ENCODE measurements at places on chromosomes 6 and 20.

GRCh38 chr6:100472674-100473073 is 8.0 kb upstream of the SIM1 start:
- DNase-seq, result peak; percentile 23

DNA sequence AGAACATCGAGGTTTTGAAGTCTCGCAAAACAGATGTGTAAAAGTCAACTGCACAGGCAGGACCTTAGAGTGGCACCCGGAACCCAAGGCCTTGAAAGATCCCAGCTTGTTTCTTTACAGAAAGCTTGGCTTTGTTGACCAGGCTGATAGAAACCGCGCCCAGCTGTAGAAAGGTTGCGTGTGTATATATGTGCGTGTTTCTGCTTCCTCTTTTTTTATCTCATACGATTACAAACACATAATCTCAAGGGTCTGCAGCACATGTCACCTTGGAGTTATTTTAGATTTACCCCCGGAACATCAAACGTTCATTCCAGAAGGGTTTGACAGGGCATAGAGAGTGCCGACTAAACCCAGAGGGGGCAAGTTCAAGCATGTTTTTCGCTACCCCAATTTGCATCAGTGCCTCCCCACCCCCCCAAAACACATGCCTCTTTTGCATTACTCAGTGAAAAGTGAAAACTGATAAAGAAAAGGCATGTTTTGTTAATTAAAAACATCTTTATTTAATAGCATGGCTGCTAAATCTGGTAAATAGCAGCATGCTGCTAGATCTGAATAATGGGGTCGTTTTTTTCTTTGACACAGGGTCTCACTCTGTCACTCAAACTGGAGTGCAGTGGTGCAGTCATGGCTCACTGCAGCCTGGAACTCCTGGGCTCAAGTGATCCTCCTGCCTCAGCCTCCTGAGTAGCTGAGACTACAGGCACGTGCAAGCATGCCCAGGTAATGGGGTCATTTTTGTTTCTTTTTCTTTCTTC is 33.2 kb upstream of the NCOA3 start:
- DNase-seq, result no peak

GRCh38 chr6:109902870-109903269 is 75.2 kb upstream of the GPR6 start:
- DNase-seq, result no peak

GRCh38 chr20:40678286-40678875 is 10.7 kb downstream of the MAFB start:
- no peak for DNase-seq

GRCh38 chr6:113104951-113105350 is 752.2 kb upstream of the MARCKS start:
- DNase-seq, result no peak

DNA sequence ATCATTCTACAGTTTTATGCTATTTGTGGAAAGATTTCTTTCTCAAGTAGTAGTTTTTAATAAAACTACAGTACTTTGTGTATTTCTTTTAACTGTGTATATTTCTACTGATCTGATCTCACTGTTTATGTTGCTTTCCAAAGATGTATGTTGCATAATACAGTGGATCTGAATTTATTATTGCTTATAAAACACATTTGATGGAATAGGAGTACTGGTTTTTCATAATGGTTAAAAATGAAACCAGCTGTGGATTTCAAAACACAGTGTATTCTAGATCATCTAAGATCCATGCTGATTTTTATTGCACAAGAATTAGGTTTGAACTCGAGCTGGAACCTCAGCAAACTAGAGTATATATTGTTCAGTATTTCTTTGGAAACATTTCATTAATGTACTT is 8.0 kb downstream of the NKX2-4 start:
- no peak for DNase-seq

- DNase-seq, result no peak
These were observed 370.9 kb downstream of the COL12A1 start for GRCh38 chr6:74834967-74835366.

GRCh38 chr6:4560221-4561077 is 215.8 kb upstream of the CDYL start:
- no peak for DNase-seq

DNA sequence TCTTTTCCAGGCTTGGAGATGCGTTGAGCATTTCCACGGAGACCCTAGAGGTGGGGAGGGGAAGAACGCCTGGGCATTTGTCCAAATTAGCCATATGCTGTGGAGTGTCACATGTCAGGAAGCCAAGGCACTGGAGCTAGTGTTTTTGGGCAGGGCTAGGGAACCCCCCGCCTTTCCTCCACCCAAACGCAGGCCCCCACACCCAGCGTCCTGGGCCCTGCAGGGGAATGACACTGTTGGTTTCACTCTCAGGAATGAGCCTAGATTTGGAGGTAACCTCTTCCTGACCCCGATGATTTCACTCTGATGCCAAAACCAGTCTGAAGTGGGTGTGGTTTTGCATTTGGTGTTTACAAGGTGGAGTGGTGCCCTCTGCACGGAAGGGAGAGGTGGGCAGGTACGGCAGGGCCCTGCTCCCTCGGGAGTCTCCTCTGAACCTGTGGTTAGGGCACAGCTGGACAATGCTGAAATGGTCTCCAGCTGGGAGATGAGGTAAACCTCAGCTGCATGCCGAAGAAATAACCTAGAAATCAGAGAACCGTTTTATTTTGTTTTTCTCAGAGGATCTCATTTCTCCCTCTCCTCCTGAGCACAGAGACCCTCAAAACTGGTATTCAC is 29.5 kb downstream of the MTHFD1L start:
- DNase-seq, result no peak

GRCh38 chr6:68738039-68738438 is 103.0 kb downstream of the ADGRB3 start:
- DNase-seq, result no peak

DNA sequence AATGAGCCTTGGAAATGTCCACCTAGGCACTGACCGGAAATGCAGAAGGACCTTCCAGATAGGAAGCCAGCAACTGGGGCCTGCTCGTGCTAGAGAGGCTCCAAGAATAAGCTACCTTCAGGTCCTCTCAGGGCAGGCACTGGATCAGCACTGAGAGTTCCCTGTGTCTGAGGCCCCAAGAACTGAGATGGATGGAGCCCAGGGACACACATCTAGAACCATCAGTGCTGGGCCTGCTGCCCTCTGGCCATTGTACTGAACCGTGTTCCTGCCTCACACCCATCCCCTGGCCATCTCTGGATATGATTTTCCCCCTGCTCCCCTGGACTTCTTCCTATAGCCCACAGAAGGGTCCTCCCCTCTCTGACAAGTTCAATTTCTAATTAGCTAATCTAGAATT is 10.3 kb downstream of the BPIFA1 start:
- no peak for DNase-seq

- DNase-seq, result no peak
These were observed 807.5 kb upstream of the FLRT3 start for GRCh38 chr20:15144916-15145315.

DNA sequence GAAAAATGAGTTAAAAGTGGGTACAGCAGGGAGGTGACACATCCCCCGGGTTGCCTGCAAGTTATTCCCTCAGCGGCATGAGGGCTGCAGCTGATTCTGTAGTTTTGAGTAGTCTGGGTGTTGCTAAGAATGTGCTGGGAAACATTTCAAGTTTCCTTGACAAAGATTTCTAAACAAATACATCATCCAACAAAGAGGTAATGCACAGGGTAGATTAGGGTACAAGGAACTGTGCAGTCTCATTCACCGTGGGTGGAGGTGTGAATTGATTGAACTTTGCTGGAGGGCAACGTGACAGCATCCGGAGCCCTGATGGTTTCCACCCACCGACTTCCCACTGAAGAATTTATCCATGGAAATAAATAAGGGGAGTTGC is 21.8 kb downstream of the CASS4 start:
- DNase-seq, result no peak

DNA sequence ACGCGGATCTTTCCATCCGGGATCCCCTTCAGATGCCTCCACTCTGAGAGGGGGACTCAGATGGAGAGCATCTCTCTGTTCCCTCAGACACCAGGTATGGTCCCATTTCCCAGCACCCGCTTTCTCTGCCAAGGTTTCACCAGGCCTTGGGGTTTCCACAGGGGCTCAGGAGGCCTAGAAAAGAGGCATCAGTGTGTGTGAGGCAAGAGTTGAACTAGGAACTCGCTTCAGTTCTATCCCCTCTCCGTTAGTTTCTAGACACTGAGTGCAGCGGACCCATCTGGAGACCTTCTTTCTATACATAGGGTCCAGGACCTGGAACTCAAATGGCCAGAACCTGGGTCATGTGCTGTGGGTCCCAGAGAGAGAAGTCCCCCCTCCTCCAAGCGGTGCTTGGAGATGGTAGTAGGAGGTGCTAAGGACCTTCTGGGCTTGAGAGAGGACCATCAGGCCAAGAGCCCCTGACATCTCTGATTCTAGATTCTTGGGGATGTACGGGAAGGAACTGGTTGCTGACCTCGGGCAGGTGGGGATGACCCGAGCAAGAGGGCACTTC is 2.1 kb downstream of the SLC12A5 start:
- no peak for DNase-seq

DNA sequence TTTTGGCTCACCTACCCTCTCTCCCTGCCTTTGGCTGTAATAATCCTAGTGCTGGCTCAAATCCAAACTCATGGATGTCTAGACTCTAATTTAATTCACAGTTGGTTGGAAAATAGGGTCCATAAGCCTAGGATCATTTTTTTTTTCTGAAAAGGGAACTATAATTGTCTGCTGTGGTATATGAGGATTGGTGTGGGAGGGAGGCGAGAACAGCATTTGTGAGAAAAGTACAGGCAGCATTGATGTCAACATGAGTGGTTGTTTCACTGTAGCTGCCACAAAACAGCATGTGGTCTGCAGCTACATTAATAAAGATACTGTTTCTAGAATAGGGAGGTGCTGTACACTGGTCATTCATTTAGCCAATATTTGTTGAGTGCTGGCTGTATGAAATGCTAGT is 18.6 kb upstream of the POLR1H start:
- DNase-seq, result no peak

- no peak for DNase-seq
These were observed 269.3 kb downstream of the ZFAND3 start for GRCh38 chr6:38088829-38089228.

DNA sequence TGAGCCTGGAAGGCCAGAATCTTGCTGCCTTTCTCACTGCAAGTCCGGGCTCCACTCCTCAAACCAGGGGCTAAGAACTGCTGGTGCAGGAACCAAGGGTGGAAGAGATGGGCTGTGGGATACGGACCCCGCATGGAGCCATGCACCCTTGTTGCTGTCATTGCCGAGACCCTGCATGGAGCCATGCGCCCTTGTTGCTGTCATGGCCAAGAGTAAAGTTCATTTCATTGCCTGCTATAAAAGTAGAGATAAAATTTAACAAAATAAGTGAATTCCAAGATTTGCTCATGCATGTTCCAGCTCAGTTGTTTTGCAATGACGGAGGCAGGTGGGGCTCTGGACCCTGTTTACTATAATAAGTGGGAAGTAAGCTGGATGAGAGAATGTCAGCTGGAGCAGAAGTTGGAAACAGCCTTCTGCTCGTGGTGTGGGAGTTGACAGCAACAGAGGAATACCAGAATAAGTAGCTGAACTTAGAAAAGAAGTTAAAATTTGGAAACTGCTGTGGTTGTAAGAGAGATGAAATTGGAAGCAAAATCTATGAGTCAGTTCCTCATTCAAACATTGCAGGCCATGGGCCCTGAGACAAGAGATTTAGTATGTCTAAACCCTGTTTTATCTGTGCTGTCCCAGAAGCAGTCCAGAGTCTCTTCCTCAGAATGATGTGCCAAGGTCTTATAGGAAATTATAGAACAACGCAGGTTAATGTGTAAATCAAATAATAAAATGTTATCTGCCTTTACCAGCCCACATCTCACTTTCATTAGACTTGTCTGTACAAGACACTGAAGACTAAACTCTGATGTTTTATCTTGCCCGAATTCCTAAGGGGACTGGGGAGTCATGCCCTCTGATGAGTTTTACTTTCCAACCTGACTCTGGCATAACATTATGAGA is 15.8 kb upstream of the THBS2 start:
- DNase-seq, result no peak

DNA sequence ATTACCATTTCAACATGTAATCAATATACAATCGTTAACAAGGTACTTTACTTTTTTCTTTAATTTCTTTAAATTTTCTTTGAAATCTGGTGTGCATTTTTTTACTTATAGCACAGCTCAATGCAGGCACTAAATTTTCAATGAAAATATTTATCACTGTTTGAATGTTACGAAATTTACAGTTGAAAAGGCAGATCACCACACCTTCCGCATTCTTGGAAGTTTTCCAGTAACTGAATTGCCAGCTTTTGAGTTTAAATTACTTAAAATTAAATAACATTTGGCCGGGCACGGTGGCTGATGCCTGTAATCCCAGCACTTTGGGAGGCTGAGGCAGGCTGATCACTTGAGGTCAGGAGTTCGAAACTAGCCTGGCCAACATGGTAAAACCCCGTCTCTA is 309.9 kb downstream of the BMP7 start:
- no peak for DNase-seq

GRCh38 chr6:132892929-132893771 is 78.8 kb downstream of the RPS12 start:
- DNase-seq, result no peak

DNA sequence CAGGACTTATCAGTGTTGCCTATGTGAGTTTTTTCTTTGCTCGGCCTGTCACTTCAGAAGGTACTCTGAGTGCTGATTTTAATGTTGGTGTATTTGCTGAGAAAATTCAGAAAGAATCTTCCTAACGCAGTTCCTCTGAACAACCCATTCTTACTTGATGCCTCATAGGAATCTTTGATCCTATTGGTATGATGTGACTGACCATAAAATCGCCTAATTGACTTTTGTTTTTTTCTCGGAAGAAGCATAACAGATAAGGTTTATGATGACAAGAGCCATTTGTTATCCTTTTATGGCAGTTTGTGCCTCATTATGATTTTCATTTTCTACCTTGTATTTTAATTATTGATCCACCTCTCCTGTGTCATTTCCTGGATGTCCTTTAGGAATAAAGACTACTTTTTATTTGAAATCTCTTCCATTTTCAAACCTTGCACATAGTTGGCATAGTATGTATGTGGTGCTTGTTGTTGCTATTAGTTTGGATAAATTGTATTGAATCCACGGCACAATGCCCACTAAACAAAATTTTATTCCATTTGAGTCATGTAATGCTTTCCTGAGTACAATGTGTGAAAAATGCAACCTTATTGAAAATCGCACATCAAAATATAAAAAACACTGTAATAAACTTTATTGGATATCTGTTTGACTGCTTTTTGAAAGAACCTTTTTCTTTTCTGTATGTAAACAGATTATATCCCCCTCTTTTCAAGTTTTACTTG is 37.3 kb downstream of the LRRC1 start:
- DNase-seq, result no peak

GRCh38 chr6:31776989-31777666 is at the start of gene VWA7:
TSS of gene VWA7 (minus strand) at chr6:31777328. CDS start at chr6:31776779, 549 bp downstream.
- DNase-seq, result peak; percentile 52
